ENCODE measurements at places on chromosomes 2 and 18.

DNA sequence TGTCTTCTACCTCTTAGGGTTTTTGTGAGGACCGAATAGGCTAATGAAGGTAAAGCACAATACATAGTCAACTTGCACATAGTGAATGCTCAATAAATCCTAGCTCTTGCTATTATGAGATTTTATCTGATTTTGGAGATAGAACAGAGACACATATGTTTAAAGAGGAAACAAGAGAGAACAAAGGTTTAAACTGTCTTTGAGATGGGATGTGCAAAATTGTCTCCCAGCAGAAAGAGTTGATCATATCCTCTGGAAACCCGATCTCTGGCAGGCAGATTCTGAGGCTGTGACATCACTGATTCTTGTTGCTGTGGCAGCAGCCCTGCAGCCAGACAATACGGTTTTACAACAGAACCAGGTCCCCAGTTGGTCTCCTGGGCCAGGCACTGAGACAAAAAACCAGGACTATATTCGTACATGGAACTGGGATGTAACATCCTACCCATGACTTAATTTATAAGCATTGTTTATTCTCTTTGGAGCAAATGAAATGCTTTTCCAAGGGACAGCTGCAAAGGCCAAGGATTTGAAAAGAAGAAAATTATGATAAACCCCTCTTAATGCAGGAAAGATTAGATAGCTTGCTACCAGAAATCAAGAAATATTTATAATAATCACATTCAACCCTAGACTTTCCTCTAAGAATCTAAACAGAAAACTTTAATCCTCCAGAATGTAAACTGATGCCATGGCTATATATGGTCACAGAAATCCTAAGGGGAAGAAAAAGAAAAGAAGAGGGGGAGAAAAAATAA is 80.2 kb downstream of the SLC8A1 start:
- no peak for DNase-seq

GRCh38 chr2:240233885-240234502 is 93.5 kb upstream of the OTOS start:
- no peak for DNase-seq

- DNase-seq = no peak
Observed at GRCh38 chr2:181847198-181847556, 44.4 kb upstream of the ITPRID2 start.

DNA sequence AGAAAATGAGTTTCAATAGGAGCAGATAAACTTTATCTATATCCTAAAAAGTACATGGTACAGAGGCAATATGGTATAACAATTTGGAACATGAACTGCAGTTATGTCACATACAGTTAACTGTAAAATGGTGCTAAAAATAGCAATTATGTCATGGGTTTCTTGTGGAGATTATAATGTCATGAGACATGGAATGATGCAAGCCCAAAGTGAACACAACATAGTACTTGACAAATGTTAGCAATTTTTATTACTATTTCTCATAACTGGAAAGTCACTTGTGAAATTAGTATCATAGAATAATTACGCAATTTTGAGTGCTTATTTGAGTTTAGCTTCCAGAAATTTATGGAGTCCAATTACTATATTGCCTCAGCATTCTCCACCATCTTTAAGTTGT is 1263.4 kb downstream of the DSC3 start:
- no peak for DNase-seq

- DNase-seq = no peak
Observed at GRCh38 chr2:140585016-140585415, 1545.8 kb downstream of the LRP1B start.

DNA sequence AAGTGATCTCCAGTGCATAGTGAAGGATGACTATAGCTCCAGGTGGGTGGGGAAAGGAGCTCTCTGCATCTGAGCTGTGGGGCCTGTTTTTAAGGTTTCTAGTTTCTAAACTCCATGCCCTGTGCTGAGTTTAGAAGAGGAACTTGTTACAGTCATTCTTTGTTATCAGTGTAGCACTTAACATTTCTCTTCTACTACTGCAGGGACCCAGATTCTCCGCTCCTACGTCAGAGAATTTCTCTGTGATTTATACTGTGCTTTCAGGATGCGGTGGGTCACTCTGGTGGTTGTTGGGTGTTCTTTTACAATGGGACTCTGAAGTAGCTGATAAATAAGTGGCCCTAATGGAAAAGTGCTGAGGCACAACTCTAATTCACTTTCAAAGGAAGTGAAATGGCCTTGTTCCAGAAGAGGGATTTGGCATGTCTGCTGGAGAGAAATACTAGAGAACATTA is 122.0 kb downstream of the WDSUB1 start:
- DNase-seq = no peak

DNA sequence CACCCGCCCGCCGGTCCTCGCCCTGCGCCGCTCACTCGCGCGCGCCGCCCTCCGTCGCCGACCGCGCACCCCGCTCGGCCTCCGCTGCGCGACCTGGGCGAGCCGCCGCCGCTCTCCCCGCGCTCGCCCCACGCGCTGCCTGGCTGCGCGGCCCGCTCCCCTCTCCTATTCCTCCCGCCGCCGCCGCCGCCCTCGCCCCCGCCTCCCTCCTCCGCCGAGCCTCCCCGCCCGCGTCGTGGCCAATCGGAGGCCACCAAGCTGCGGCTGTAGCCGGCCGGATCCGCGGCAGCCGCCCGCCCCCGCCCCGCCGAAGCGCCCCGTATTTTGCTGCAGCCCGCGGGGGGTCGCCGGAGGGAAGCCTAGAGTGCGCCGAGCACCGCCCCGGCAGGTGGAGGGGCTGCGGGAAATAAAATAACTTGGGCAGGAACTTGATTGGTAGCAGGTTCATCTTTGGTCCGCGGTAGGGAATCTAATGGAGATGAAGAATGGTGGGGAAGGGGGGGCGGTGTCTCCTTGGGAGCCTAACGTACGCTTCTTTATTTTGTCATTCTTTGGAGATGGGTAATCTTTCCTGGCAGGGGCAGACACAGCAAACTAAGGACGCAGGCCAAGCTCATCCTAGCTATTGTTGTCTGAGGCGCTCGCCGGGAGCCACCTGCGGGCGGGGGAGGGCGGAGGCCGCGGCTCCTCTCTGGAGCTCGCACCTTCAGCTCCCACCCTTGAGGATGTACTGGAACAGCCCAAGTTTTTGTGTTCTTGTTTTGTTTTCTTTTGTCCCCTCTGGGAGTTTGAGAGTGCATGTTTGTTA is 1.1 kb upstream of the CDH2 start:
- no peak for DNase-seq

GRCh38 chr18:2654928-2655177 is 673 bp upstream of the SMCHD1 start:
- peak; percentile 25 for DNase-seq

DNA sequence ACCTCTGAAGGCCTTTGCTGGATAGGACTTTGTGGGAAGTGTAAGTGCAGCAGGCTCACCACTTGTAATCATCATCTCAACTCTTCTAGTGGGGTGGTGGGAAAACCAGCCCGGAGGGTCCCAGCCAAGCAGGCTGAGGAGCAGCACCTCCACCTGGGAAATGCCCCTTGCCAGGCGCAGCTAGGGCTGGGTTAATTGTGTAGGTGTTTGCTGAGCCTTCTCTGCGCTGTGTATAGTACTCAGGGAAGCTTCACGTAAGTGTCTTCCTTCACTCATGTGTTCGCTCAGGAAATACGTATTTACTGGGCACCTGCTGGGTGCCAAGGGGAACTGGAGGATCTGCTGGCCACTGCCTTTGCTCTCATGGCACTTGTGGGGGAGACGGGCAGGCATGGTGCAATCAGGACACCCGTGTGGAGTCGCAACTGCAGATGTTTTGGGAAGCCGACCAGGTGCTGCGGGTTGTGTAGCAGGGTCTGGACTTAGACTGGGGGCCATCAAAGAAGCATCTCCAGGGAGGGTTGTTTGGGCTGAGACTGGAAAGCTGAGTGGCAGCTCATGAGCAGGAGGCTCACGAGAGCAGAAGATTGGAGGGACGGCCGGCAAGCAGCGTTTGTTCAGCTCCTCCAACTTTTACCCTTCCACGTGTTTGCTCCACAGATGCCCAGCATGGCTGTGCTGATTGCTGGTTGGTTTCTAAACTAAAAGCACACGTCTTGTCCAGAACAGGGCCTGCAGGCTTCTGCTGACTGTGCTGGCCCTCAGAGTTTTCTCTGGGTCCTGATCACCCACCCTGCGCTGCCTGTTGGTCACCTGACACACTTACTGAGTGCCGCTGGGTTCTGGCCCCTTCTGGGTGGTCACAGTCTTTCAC is 164.6 kb downstream of the LDLRAD4 start:
- no peak for DNase-seq
